ENCODE measurements at places on chromosomes 11 and 22.

GRCh38 chr11:79081471-79082031 lies 359.3 kb downstream of the TENM4 start:
- no peak overlapping the region for H3K27ac ChIP-seq
- no peaks in the 10 kb centered on the region for H3K27me3 ChIP-seq
- peaks cover 4% of the 10 kb centered on the region for H3K36me3 ChIP-seq

GRCh38 chr22:29302402-29302680 lies 4.1 kb upstream of the GAS2L1 start:
- H3K4me1 ChIP-seq, result no peaks in the 10 kb centered on the region
- peaks cover 25% of the 10 kb centered on the region for H3K36me3 ChIP-seq
- no peak for DNase-seq
- no peaks in the 10 kb centered on the region for H3K27me3 ChIP-seq
- no peak overlapping the region for H3K4me3 ChIP-seq
- H3K27ac ChIP-seq, result no peak overlapping the region

DNA sequence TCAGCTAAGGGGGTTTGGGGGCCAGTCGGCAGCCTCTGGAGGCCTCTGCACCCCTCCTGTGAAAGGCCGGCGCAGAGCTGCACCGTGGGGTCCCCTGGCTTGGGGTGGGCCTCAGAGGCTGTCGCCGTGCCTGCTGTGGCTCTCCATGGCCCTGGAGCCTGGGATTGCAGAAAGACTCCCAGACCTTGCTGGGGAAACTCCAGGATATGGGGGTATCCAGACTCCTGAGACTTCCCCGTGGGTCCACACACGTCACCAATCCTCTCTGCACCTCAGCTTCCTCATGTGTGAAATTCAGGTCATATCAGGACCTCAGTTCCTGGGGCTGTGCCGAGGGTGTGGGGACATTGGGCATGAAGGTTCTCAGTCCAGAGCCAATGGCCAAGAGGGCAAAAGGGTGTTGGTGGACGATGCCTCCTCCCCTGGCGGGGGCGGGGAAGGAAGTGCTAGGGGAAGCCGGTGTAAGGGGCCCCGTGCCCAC lies 97.1 kb downstream of the KCNQ1 start:
- no peak overlapping the region for H3K27ac ChIP-seq
- no peak overlapping the region for H3K4me3 ChIP-seq
- no peak for DNase-seq
- H3K27me3 ChIP-seq, result peaks cover 2% of the 10 kb centered on the region

DNA sequence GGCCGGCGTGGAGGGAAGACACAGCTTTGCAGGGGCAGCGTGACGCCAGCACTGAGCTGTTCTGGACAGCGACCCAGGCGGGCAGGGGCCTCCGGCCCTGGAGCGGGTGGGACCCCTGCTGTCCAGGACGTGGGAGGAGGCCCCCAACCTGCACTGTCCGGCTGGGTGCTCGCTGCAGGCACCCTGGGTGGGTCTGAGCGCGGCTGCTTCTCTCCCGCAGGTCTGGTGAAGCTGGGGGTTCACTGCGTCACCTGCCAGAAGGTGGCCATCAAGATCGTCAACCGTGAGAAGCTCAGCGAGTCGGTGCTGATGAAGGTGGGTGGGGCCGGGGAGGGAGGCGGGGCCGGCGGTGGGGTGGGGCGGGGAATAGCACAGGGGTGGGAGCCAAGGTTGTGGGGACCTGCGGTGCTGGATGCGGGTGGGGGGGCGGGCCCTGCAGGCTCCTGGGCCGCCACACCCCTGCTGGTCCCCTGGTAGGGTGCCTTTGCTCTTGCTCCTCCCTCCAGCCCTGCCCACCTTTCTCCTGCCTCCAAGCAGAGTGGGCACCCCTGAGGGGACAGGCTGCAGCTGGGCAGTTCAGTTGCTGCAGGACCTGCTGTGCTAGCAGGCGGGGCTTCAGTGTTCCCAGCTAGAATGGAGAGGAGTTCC lies 46.2 kb downstream of the BRSK2 start:
- no peak for DNase-seq
- no peak overlapping the region for H3K4me3 ChIP-seq
- no peaks in the 10 kb centered on the region for H3K4me1 ChIP-seq
- no peaks in the 10 kb centered on the region for H3K36me3 ChIP-seq
- H3K27ac ChIP-seq, result no peak overlapping the region

DNA sequence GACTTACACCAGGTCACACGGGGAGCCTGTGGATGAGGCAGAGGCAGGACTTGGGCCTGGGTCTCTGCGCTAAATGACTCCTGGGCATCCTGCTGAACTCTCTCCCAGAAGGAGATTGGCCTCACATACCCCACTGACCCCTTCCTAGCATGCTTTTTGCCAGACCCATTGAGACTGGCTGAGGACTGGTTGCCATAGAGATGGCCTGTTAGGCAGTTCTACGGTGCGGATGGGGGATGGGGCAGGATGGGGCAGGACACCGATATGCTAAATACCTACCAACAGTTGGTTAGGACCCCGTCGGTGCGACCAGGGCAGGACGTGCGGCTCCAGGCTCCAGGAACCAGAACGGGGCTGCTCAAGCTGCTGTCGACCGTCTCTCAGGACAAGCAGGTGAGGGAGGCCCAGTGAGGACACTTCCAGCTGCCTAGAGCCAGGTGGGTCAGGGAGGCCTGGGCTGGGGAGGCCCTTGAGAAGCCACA lies at the start of gene TSGA10IP:
Gene TSGA10IP, plus strand, starts transcription at position 51 of the 482 bp plus-strand sequence. Its CDS starts 196 bp downstream, at position 247.
- H3K27me3 ChIP-seq, result peaks cover 22% of the 10 kb centered on the region
- H3K36me3 ChIP-seq, result no peaks in the 10 kb centered on the region
- H3K4me3 ChIP-seq, result no peak within 1 kb of the TSS
- peaks cover 3% of the 10 kb centered on the region for H3K4me1 ChIP-seq

GRCh38 chr11:27699926-27700350 lies 317 bp downstream of the BDNF start:
- peak; percentile 72 for DNase-seq
- H3K4me3 ChIP-seq, result peak overlapping the region; percentile 93
- H3K36me3 ChIP-seq, result no peaks in the 10 kb centered on the region

- H3K27me3 ChIP-seq, result no peaks in the 10 kb centered on the region
- no peaks in the 10 kb centered on the region for H3K36me3 ChIP-seq
- DNase-seq, result no peak
- peaks cover 17% of the 10 kb centered on the region for H3K4me1 ChIP-seq
- peak overlapping the region; percentile 81 for H3K27ac ChIP-seq
- peak overlapping the region; percentile 42 for H3K4me3 ChIP-seq
These were observed 33.2 kb downstream of the ADORA2A start for GRCh38 chr22:24460418-24461089.

- H3K36me3 ChIP-seq, result no peaks in the 10 kb centered on the region
- peaks cover 42% of the 10 kb centered on the region for H3K4me1 ChIP-seq
- DNase-seq, result no peak
- no peak overlapping the region for H3K4me3 ChIP-seq
- no peaks in the 10 kb centered on the region for H3K27me3 ChIP-seq
- no peak overlapping the region for H3K27ac ChIP-seq
These were observed 64.2 kb downstream of the PTPRJ start for GRCh38 chr11:48044577-48044976.

GRCh38 chr11:3995949-3996554 lies 98.5 kb upstream of the RRM1 start:
- peaks cover 11% of the 10 kb centered on the region for H3K36me3 ChIP-seq
- DNase-seq, result no peak
- no peaks in the 10 kb centered on the region for H3K27me3 ChIP-seq
- no peaks in the 10 kb centered on the region for H3K4me1 ChIP-seq
